ENCODE measurements at places on chromosomes 5 and 9. TPM values are rescaled to one million over a fixed set of nuclear protein-coding genes. Genes with fewer than 3 reads are reported as not detected.
A peak's percentile ranks its signal among the peaks of the same experiment; 100 is the strongest.

GRCh38 chr5:53930457-53930856 lies 370.0 kb downstream of the NDUFS4 start:
- no peak for DNase-seq

GRCh38 chr5:82439750-82440445 lies 161.7 kb upstream of the RPS23 start:
- no peak for DNase-seq

Gene ZNG1E
- 18.2 TPM for total RNA-seq

DNA sequence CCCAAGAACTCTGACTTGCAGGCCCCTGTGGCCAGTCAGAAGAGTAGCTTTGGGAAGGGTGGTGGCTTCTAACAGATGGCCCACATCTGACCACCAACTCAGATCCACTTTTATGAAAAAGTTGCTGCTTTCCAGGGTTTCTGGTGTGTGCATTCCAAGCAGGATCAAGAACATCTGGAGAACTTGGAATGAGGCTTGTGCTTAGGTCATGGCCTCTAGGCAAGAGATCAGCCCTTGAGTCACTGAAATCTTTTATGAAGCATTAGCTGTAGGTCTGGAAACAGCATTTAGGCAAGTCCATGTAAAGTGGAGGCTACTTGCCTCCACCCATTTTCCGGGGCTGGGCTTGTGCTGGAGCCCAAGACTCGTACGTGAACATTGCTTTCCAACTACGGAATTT lies 433.3 kb downstream of the SH3GL2 start:
- no peak for DNase-seq

GRCh38 chr9:125756518-125756917 lies 9.3 kb downstream of the PBX3 start:
- no peak for DNase-seq

DNA sequence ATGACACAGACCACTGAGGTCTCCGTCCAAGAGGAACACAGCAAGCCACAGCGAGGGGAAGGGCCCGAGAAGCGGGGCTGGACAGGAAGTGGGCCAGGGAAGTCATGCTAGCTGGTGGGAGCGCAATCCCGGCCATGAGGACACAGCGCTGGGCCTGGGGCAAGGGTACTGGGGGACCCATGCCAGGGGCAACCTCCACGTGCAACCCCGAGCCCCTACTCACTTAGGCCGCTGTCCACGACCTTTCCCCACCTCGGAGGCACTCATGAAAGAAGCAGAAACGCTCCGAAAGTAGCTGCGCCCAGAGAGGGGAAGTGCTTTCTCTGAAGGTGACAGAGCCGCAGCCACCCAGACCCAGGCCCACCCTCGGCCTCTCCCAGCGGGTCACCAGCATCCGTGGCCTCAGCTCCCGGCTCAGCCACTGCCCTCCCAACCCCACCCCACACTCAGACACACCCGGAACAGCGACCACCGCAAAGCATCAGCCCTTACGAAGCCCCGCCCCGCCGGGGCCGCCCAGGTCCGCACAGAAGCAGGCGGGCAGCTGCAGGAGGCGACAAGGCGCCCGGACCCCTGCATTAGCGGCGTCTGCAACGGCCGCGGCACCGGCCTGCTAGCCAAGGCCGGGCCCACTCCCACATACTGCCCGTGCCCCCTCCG lies 782 bp downstream of the BICD2 start:
- no peak for DNase-seq

DNA sequence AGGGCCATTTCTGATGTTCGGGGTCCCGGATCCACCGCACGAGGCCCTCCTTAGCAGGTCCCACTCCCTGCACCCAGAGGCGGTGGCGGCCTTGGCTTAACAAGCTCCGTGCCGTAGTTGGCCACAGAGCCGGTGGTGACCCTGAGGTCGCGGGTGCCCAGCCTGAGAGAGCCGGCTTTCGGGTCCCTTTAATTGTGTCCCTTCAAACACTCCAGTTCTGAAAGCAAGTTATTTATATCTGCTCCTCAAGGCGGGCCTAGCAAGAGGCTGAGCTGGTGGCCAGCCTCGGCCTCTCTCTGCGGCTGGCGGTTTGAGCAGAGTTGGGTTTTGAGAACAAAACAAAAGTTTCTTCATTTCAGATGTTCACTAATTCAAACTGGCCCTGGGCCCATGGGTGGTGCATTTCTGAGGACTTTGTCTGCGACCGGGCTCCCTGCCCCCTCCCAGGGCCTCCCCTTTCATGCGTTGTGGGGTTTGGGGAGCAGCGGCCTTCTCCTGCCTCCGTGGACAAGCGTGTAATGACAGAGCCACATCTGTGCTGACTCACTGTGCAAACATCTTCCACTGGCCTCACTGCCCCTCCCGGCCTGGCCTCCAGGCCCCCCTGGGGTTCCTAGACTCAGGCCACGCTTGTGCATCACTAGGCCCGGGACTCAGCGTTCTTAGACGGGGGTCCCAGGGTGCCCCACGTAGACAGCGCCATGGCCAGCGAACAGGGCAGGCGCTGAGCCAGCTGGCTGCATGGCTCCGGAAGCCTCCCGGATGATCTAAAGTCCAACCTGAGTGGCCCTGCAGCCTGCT lies 49.4 kb upstream of the COL5A1 start:
- DNase-seq: peak; percentile 72

DNA sequence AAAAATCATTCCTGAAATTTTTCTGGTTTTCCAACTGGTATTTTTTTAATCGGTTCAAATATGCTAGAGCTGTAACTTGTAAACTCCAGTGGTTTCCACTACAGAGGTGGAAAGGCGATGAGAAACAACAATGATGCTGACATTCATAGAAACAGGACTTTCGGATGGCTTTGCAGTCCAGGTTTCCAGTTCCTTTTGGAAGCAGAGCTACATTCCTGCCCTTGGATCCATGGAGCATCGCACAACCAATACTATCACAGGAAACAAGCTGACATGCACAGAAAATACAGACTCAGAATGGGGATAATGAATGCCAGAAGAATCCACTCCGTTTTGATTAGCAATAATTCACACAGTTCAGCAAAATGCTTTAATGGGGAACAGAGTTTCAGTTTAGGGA lies 140.0 kb downstream of the EPB41L4A start:
- DNase-seq: no peak

Gene OR1J2
- not detected for total RNA-seq

DNA sequence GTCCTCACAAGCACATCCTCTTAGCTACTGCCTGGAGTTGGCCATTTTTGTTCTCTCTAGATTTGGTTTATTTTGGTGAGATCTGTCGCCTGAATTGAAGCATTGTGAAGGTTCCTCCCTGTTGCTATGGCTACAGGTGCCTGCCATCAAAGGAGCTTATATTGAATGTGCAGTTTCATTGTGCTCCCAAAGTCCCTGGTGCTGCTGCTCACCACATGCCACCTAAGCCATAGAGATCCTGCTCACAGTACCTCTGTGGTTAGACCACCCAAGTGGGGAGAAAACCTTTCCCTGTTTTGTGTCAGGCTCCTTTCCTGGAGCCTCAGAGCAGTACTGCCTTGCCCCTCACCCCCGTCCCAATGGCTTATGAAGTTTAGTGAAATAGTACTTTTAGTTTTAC lies 383.4 kb downstream of the TMEM38B start:
- DNase-seq: no peak

DNA sequence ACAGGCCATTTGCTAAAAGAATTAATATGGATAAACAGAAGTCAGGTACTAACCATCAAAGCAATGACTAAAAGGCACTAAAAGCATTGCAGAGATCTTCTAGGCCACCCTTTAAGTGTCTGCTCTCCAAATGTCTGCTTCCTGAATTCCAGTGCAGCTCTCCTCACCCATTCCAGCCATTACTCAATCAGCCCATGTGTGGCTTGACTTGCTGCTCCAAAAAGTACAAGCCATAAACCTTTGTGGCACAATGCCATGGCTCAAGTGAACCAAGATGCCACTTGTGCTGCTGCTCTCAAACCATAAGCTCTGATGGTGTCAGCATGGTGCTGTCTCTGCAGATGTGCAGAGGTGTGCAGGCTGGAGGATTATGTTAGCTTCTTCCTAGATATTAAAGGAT lies 290.2 kb upstream of the POU5F2 start:
- DNase-seq: no peak

Gene TAF11L13
- not detected for total RNA-seq

Gene MLANA
- not detected for total RNA-seq

- DNase-seq: no peak
These were observed 33.0 kb downstream of the FOXD1 start for GRCh38 chr5:73415617-73416016.

Data from esophagus muscularis mucosa (tissue), 4 donors.